ENCODE measurements at places on chromosomes 11 and 22. TPM values are rescaled to one million over a fixed set of nuclear protein-coding genes. Genes with fewer than 3 reads are reported as not detected.

The MED19 gene
- total RNA-seq, result 9.1 TPM

The APOL5 gene
- not detected for total RNA-seq

DNA sequence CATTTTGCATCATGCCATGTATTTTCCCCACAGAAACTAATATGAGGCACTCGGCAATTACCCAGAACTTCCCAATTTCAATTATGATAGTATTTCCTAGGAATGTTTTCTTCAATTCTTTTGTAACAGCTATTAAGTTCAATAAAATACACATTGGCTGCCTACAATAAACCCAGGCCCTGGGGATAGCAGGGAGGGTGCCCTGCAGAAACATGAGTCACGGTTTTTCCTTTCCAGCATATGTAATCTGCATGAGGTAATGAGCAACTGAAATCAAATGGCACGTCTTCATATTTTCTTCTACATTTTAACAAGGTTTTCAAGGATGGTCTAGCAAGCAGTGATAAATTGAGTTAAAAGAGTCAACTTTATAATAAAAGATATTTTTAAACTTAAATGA, 32.0 kb downstream of the GUCY1A2 start:
- no peaks in the 10 kb centered on the region for H3K36me3 ChIP-seq
- no peak overlapping the region for H3K27ac ChIP-seq
- DNase-seq, result no peak
- H3K4me3 ChIP-seq, result no peak overlapping the region
- no peaks in the 10 kb centered on the region for H3K27me3 ChIP-seq
- no peaks in the 10 kb centered on the region for H3K4me1 ChIP-seq

DNA sequence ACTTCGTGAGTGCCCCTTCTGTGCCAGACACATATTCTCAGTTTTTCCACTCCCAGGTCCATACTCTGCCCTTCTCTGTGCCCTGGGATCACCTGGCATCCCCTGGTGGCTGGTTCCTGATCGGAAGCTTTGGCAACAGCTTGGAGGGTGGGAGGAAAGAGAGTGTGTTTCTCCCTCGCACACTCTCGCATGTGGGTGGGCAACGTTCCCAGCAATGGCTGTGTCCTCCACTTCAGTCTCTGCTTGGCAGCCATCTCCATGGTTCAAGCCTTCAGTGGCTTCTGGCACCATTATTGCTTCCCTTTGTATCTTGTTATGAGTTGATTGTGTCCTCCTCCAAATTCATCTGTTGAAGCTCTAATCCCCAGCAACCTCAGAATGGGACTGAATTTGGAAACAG, 342.7 kb upstream of the SYN3 start:
- H3K36me3 ChIP-seq, result no peaks in the 10 kb centered on the region
- no peak overlapping the region for H3K4me3 ChIP-seq
- H3K4me1 ChIP-seq, result no peaks in the 10 kb centered on the region
- H3K27me3 ChIP-seq, result no peaks in the 10 kb centered on the region
- DNase-seq, result no peak

GRCh38 chr11:3949125-3949524, 93.7 kb downstream of the STIM1 start:
- H3K36me3 ChIP-seq, result peaks cover 48% of the 10 kb centered on the region
- H3K27ac ChIP-seq, result peak overlapping the region; percentile 90
- peaks cover 91% of the 10 kb centered on the region for H3K4me1 ChIP-seq
- DNase-seq, result peak; percentile 68
- no peaks in the 10 kb centered on the region for H3K27me3 ChIP-seq
- H3K4me3 ChIP-seq, result no peak overlapping the region

The PRAME gene
- total RNA-seq, result not detected

- no peaks in the 10 kb centered on the region for H3K27me3 ChIP-seq
- no peaks in the 10 kb centered on the region for H3K36me3 ChIP-seq
- H3K27ac ChIP-seq, result no peak overlapping the region
Observed at GRCh38 chr11:67384851-67385366, 6.9 kb upstream of the RAD9A start.

The APOL3 gene
- total RNA-seq, result 46.7 TPM

DNA sequence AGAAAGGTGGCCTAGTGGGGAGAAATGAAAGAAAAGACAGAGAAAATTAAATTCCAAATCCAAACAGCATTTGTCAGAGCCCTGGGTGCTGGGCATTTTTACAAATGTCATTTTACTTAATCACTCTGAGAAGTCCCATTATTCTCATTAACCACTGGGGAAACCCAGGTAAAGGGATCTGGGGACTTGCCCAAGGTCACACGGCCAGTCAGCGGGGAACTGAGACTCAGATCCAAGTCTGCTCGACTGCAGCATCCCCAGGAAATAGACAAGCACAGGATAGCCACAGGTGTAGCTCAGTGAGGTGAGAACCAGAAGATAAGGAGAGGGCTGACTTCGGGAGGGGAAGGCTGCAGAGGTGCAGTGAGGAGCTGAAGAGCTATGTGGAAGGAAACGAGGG, 7.9 kb downstream of the NRXN2 start:
- H3K27ac ChIP-seq, result no peak overlapping the region
- no peak overlapping the region for H3K4me3 ChIP-seq
- no peak for DNase-seq
- peaks cover 54% of the 10 kb centered on the region for H3K27me3 ChIP-seq
- no peaks in the 10 kb centered on the region for H3K36me3 ChIP-seq

- no peak overlapping the region for H3K4me3 ChIP-seq
- peaks cover 60% of the 10 kb centered on the region for H3K4me1 ChIP-seq
- no peak for DNase-seq
Observed at GRCh38 chr11:108341654-108342053, 118.8 kb downstream of the ATM start.

DNA sequence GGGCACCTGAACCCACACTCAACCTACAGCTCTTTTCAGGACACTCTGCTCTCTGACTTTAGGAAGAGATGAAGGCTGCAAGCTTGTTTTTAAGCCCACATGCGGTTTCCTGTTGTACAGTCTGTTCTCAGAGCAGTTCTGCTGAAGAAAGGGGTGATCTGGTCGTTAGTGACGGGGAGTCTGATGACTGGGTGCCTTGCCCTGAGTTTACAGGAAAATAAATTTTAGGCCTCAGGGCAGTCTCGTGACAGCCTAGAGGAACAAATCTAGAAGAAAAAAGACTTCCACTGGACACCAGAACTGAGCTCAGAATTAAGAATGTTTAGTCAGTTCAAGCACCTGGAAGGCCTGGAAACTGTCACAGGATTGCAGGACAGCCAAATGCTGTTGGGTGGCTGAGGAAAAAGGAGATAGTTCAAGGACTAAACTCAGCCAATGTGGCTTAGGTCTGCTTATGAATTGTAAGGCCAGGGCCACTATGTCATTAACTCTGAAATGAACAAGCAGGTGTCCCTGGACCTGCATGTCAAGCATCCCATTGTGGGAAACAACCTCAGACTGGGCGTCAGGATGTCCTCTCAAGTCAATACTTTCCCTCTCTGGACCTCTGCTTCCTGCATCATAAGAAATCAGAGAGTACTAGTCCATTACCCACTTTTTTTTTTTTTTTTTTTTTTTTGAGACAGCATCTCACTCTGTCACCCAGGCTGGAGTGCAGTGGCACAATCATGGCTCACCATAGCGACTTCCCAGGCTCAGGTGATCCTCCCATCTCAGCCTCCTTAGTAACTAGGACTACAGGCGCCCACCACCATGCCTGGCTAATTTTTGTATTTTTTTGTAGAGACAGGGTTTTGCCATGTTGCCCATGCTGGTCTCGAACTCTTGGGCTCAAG, 5.7 kb downstream of the PIK3IP1 start:
- DNase-seq, result peak; percentile 81
- peak overlapping the region; percentile 34 for H3K4me3 ChIP-seq
- peaks cover 78% of the 10 kb centered on the region for H3K4me1 ChIP-seq
- no peaks in the 10 kb centered on the region for H3K27me3 ChIP-seq
- H3K36me3 ChIP-seq, result peaks cover 47% of the 10 kb centered on the region

GRCh38 chr11:3154001-3154599, 11.0 kb downstream of the OSBPL5 start:
- no peak overlapping the region for H3K27ac ChIP-seq
- H3K36me3 ChIP-seq, result no peaks in the 10 kb centered on the region
- H3K4me1 ChIP-seq, result peaks cover 8% of the 10 kb centered on the region
- no peak for DNase-seq
- H3K27me3 ChIP-seq, result no peaks in the 10 kb centered on the region

GRCh38 chr11:23364076-23364475, 503.8 kb upstream of the CCDC179 start:
- no peak overlapping the region for H3K27ac ChIP-seq
- H3K4me1 ChIP-seq, result no peaks in the 10 kb centered on the region
- DNase-seq, result no peak
- no peak overlapping the region for H3K4me3 ChIP-seq

- H3K4me1 ChIP-seq, result no peaks in the 10 kb centered on the region
- H3K27ac ChIP-seq, result no peak overlapping the region
- peaks cover 5% of the 10 kb centered on the region for H3K27me3 ChIP-seq
- no peak overlapping the region for H3K4me3 ChIP-seq
- no peak for DNase-seq
- no peaks in the 10 kb centered on the region for H3K36me3 ChIP-seq
Observed at GRCh38 chr11:32400670-32401369, 34.5 kb downstream of the WT1 start.

GRCh38 chr11:70301191-70301590, 30.7 kb downstream of the PPFIA1 start:
- H3K27me3 ChIP-seq, result no peaks in the 10 kb centered on the region
- DNase-seq, result no peak
- peaks cover 15% of the 10 kb centered on the region for H3K4me1 ChIP-seq
- no peak overlapping the region for H3K27ac ChIP-seq
- no peak overlapping the region for H3K4me3 ChIP-seq

DNA sequence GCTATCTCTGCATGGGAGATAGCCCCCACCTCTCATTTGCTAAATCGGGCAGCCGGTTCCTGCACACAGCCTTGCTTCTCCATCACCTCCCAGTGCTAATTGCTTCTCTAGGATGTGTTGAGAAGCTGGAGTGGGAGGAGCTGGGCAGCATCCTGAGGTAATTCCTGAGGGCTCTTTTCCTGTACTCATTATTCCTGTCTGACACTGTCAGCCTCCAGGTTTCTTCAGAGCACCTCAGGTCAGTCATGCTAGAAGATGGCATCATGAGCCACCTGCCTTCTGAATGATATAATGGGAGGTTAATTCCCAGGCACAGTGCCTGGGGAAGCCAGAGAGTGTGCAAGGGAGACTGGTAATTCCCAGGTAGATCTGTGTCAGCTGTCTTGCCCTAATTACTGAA, 133.0 kb downstream of the RAB38 start:
- H3K4me3 ChIP-seq, result no peak overlapping the region
- H3K27ac ChIP-seq, result no peak overlapping the region
- H3K36me3 ChIP-seq, result no peaks in the 10 kb centered on the region
- DNase-seq, result no peak
- H3K4me1 ChIP-seq, result no peaks in the 10 kb centered on the region

DNA sequence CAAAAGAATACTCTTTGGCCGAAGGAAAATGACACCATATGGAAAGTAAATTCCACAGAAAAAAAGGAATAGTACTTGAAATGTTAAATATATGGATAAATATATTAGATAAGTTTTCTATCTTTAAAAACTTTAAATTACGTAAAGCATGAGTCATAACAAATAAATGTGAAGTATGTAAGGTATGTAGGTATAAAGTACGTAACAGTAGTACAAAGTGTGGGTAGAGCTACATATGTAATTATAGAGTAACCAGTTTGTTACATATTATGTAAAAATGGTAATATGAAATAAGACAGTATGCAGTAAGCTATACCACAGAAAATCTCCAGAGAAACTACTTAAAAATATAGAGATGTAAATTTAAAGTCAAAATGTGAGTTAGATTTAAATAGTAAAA, 582.3 kb upstream of the CHORDC1 start:
- H3K4me3 ChIP-seq, result no peak overlapping the region
- H3K27me3 ChIP-seq, result no peaks in the 10 kb centered on the region
- no peaks in the 10 kb centered on the region for H3K4me1 ChIP-seq
- H3K27ac ChIP-seq, result no peak overlapping the region

DNA sequence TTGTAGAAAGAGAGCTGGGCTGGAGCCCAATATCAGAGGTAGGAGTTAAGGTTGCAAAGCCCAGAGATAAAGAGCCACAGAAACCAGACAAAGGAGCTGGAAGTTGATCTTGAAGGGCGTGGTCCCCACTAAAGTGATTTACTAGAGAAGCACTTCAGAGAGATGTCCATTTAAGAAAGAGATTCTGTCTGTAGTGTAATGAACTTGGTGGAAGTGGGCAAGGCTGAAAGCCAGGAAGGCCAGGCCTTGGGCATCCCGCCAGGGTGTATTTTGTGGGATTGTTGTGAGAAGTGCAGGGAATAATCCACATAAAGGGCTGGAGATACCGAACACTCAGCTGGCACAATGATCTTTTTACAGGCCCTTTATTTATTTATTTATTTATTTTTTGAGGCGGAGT, 1398.8 kb downstream of the TBC1D22A start:
- H3K27ac ChIP-seq, result no peak overlapping the region
- H3K4me1 ChIP-seq, result no peaks in the 10 kb centered on the region
- H3K36me3 ChIP-seq, result no peaks in the 10 kb centered on the region
- no peak overlapping the region for H3K4me3 ChIP-seq

The OR8A1 gene
- total RNA-seq, result not detected

The ENTHD1 gene
- 0.34 TPM for total RNA-seq

DNA sequence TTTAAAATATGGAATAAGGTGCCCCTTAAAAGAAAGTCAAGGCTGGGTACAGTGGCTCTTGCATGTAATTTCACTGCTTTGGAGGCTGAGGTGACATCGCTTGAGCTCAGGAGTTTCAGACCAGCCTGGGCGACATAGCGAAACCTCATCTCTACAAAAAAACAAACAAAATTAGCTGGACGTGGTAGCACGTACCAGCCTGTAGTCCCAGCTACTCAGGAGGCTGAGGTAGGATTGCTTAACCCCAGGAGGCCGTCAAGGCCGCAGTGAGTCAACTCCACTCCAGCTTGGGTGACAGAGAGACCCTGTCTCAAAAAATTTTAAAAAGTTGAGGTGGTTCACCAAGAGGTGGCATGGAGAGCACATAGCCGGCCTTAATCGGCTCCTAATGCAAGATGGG, 17.7 kb upstream of the ADORA2A start:
- peaks cover 48% of the 10 kb centered on the region for H3K4me1 ChIP-seq
- H3K27me3 ChIP-seq, result no peaks in the 10 kb centered on the region
- H3K4me3 ChIP-seq, result no peak overlapping the region

- peaks cover 30% of the 10 kb centered on the region for H3K4me1 ChIP-seq
- H3K27me3 ChIP-seq, result no peaks in the 10 kb centered on the region
- DNase-seq, result peak; percentile 50
- H3K27ac ChIP-seq, result peak overlapping the region; percentile 99
- peak overlapping the region; percentile 67 for H3K4me3 ChIP-seq
- H3K36me3 ChIP-seq, result peaks cover 41% of the 10 kb centered on the region
Observed at GRCh38 chr11:587546-587945, 11.3 kb downstream of the PHRF1 start.

All from activated CD8-positive, alpha-beta T cell treated with anti-CD3 and anti-CD28 coated beads for 36 hours (primary cell).